Cerebellum (tissue), 4 donors: ENCODE measurements at places on chromosomes 3 and 15.

- DNase-seq: no peak
Observed at GRCh38 chr3:134441321-134441720, 44.5 kb downstream of the ANAPC13 start.

- DNase-seq: no peak
Observed at GRCh38 chr3:107045791-107046190, 331.4 kb upstream of the CCDC54 start.

GRCh38 chr15:78417754-78418630 is 20.0 kb upstream of the IREB2 start:
- DNase-seq: no peak

DNA sequence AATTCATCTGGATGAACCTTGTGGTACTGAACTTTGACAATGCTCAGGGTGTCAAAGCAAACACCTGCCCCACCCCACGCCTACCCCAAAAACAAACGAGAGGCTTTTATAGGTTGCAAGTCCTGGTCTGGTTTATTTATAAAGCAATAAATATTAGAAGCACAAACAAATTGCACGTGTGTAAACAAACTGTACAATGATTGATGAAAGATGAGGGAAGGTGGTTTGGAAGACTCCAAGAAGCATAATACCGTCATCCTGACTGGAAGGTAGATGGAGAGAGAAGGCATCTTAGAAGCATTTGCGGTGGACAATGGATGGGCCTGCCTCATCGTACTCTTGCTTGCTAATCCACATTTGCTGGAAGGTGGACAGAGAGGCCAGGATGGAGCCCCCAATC is 5.2 kb downstream of the ACTC1 start:
- no peak for DNase-seq

DNA sequence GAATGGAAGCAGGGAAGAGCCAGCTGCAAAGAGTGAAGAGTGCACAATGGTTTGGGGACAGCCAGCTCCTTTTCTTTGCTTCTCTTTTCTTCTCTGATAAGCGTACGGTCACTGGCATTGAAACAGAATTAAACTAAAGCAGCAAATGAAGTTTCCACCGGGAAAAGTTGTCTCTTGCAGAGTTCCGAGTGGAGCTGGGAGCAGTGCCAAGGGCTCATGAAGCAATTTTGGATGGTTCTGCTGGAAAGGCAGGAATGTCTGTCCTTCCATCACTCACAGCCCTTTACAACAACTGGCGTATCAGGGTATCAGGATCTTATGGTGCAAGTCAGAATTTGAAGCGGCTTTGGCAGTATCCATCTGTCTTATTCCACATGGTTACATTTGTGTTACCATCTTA is 1042.9 kb downstream of the NTRK3 start:
- no peak for DNase-seq

GRCh38 chr3:159971311-159971710 is 17.3 kb upstream of the IL12A start:
- DNase-seq: peak; percentile 48
